ENCODE measurements at places on chromosomes 3 and 15.
A peak's percentile ranks its signal among the peaks of the same experiment; 100 is the strongest.

DNA sequence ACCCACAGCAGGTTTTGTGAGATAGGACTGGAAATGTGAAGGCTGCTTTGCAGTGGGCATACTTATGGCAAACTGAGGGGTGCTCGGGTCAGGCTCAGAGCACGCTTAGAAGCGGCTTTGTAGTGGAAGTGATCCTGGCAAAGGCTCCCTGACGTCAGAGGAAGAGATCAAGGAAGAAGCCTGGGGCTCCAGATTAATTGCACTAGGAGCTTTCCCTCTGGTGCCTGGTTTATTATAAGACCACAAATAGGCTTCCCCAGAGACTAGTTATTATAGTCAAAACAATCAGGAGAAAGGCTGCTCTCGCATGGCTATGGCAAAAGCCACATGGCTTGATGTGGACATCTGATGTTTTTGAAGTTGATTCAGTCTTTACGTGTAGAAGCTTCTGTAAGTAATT is 515.1 kb downstream of the GABRG3 start:
- DNase-seq, result peak; percentile 34

DNA sequence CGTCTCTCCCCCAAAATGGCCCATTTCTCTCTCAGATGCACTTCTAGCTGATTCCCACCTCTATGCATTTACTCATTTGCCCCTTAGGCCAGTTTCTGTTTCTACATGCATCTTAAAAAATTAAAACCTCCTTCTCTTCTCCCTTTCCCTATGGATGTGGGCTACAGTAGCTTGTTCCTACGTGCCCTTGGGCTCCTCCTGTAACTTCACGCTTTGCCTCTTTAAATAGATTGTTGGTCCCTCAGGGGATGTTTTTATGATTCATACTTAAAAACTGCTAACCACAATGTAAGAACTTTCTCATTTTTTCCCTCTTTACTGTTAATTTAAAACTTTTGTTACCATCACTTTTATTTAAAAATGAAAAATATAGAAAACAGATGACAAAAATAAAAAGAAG is 185.6 kb upstream of the MRPL3 start:
- no peak for DNase-seq

DNA sequence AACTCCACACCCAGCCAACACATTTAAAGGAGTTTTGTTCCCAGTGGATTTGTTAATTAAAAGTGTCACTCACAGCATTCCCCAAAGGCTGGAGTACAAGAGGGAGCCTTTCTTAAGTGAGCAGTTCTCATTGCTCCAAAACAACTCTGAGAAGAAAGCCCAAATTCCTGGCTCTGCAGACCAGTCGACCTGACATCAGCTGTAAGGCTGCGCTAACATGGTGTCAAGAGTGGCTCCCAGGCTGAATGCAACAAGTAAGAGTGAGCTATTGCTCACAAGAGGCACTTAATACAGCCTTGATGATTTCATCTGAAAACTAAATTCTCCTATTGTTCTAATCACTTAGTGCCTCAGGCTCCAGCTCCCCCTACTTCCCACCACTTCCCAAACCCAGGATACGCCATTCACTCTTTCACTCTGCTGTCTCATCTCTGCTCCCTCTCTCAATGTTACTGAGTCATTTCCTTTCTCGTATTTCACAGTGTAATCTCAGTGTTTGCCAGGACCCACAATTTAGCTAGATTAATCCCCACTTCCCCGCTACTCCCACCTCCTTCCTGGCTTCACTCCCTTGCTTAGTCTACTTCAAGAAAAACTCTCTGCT is 81.8 kb downstream of the WWTR1 start:
- peak; percentile 74 for DNase-seq

GRCh38 chr15:39455471-39455991 is 125.3 kb upstream of the THBS1 start:
- DNase-seq, result no peak

Measured in T1000 (cell line).